ENCODE measurements at places on chromosomes 11 and 22.

GRCh38 chr22:23215294-23216241, 35.3 kb downstream of the BCR start:
- DNase-seq, result no peak

DNA sequence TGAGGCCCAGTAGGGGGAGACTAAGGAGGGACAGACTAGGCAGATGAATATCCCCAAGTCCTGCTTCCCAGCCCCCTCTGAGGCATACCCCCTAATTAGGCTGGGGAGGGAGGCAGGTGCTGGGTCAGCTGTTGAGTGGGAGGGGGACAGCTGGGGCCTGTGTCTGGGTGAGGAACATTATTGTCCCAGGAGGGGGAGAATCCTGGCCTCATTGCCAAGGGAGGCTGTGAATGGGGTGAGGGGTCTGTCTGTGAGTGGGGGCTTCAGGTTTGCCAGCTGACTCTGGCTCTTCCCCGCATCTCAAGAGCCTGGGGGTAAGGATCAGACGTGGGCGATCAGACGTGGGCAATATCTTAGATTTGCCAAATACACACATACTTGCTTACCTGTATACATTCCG, 2.1 kb downstream of the INPPL1 start:
- no peak for DNase-seq

GRCh38 chr22:17441326-17441725, 72.1 kb downstream of the CECR2 start:
- DNase-seq, result no peak

- no peak for DNase-seq
These were observed 40.7 kb downstream of the PACSIN2 start for GRCh38 chr22:42974223-42974622.

DNA sequence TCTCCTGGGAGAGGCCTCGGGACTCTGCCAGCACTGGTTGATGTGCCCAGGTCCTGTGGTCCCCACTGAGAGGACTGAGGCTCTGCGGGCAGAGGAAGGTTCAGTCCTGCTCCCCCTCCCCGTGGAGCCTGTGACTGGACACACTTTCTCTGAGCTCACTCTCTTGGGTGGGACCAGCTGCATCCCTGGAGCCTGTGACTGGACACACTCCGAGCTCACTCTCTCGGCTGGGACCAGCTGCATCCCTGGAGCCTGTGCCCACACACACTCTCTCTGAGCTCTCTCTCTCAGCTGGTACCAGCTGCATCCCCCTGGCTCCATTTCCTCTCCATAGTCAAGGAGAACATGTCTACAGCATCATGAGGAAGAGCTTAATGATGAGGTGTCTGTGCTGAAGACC, 39.5 kb downstream of the TOLLIP start:
- DNase-seq, result no peak

DNA sequence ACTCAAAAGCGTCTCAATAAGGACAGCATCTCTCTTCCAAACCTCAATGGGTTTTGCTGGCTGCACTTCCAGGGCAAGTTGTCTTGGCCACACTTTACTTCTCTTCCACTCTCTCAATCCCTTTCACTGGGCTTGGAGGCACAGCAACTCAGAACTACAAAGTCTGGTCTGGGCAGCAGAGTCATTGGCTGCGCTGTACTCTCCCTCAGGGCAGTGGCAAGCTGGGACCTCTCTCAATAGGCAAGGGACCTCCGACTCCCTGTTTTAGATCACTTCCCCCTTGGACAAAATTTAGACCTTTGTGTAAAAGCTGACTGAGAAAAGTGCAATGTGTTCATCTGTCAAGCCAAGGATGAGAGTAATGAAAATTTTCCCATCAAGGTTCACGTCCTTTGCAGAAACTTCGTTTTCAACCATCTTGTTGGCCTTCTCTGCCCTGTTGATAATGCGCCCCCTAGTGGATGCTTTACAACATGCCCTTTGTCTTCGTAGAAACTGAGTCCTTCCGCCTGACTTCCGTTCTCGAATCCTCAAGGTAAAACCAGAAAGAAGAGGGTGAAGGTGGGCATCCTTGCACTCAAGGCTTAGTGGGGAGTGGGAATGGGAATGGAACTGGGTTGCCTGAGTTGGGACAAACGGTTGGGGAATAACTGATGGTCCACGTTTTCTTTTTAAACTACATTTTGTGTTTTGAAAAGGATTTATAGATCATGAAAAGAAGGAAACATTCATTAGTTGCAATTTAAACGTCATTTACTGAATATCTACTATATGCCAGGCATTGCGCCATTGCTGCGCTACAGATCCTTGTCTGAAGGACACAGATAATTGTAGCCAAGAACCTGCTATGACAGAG, 99.1 kb downstream of the CD44 start:
- no peak for DNase-seq

DNA sequence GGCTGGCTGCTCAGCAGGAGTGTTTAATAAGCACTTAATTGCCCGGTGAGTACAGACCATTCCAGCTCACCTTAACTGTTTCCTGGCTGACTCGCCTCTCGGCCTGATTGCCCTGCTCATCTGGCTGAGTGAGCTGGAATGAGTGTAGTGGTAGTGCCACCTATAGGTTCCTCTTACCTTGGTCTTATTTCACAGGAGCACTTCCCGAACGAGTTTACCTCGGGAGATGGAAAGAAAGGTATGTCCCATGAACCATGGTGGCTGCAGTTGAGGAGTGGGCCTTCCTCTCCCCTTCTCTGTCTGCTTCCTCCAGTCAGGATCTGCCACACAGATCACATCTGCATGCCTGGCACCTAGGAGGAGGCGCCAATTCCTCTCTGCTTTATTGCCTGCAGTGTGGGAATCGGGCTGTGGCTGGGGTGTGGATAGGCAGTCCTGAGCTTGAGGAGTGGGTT, 26.7 kb downstream of the UPB1 start:
- no peak for DNase-seq

- DNase-seq, result no peak
These were observed 23.2 kb downstream of the SYT13 start for GRCh38 chr11:45262900-45263299.

- no peak for DNase-seq
These were observed 79.4 kb downstream of the ETS1 start for GRCh38 chr11:128507936-128508335.

DNA sequence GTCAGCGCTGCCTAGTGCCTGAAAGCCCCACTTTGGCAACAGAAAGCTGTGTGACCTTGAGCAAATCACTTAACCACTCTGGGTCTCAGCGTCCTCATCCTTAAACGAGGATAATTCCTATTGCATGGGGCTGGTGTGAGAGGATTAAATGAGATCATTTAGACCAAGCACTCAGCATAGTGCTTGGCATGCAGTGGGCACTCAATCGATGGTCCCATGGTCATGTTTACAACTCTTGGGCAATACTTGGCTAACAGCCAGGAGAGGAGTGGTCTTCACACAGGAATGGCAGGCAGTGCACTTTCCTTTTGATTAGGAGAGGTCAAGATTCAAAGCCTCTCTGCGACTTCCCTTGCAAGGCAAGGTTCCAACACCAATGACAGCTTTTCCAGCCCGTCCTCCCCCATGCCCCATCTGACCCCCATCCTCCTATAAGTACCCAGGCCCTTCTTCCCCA, 14.1 kb downstream of the TNKS1BP1 start:
- DNase-seq, result no peak

GRCh38 chr11:5643585-5643984, 18.8 kb downstream of the TRIM34 start:
- DNase-seq, result no peak

GRCh38 chr22:47396105-47396504, 633.7 kb downstream of the TBC1D22A start:
- no peak for DNase-seq

DNA sequence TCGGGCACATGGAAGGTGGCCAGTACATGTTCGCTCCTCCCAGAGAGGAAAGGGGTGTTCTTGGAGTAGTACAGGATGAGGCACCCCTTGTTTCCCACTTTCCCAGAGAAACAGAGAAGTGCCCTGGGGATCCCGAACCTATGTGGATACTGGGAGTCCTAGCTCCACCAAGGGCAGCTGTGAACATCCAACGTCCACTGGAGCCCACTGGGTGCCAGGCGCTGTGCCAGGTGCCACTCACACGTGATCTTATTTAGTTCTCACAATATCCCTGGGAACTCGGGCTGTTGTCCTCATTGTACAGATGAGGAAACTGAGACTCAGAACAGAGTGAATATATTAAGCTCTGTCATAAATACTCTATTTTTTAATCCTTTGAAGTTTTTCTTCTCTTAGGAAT, 12.0 kb downstream of the SLCO2B1 start:
- no peak for DNase-seq

GRCh38 chr11:90803366-90803765, 580.5 kb upstream of the CHORDC1 start:
- no peak for DNase-seq

DNA sequence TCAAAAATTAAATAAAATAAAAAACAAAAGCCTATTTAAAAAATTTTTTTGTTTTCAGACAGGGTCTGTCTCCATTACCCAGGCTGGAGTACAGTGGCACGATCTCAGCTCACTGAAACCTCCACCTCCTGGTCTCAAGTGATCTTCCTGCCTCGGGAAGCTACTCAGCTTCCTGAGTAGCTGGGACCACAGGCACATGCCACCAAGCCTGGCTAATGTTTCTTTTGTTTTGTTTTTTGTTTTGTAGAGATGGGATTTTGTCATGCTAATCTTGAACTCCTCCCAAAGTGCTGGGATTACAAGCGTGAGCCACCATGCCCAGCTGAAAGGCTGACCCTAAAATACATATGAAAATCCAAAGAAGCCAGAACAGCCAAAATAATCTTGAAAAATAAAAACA, 20.4 kb upstream of the L3MBTL2 start:
- DNase-seq, result no peak

DNA sequence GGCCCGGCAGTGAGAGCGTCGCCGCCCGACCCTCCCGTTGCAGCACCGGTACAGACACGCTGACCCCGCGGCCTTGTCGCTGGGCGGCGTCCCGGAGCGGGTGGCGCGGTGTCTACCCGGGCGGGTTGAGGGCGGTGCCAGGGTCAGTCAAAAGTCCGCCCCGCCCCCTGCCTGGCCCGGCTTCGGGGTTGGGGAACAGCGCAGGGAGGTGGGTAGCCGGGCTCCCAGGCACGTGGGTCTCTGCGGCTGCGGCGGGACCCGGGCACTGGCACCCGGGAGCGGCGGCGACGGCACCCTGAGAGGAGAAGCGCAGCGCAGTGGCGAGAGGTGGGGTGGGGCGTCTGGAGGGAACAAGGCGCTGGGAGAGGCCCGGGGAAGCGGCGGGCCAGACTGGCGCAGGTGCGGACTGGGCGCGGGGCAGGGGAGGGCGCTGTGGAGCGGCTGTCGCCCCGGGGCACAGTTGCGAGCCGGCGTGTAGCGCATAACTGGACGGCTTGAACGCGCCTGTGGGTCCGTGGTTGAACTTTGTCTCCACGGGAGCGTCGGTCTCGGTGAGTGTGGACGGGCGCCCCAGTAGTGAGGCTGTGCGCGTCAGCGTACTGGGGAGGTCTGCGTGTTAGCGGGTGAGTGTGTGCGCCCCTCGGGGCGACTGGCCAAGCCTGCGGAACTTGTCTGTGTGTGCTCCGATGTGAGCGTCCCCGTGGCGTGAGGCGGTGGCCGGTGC, at the start of gene P2RY2:
TSS of gene P2RY2 (plus strand) at position 176 of the 724 bp plus-strand sequence. CDS start 15,879 bp downstream, outside the sequence.
- peak; percentile 70 for DNase-seq

DNA sequence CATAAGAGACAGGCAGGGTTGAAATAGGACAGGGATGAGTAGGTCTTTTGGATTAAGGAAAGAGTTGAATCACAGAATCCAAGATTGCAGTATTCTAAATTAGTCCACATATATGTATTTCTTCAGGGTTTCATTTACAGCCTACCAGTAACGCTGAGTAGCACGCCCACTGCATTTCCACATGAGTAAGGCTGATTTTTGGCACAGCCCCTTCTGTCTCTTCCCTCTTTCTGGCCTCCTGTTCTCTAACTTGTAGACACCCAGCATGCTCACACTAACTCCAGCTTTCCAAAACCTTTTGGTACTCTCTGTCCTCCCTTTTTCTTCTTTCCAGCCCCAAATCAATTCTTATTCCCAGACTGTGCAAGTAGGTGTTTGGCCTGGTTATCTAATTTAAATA, 3.7 kb upstream of the SIK2 start:
- no peak for DNase-seq

DNA sequence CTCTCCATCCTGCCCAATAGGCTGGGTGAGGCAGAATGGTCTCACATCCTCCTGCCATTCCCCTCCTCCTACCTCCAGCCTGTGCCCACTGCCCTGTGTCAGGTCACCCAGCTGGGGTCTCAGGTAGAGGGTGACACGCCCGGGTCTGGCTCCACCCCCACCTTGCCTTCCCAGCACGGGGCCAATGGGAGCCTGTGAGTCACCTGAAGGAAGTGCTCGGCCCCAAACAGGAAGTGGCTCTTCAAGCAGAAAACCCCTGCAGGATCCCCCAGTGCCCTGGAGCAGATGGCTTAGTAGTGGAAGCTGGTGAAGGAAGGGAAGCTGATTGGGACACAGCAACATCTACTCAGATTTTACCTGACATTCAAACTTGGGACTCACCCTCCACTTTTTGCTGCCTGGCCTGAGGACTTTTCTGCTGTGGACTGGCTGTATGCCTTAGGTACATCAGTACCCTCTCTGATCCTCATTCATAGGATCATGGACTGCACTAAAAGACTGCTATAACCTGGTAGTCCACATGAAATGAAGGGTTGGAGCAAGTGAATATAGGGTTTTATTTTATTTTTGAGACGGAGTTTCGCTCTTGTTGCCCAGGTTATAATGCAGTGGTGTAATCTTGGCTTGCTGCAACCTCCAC, 33.4 kb downstream of the GDPD5 start:
- no peak for DNase-seq

- no peak for DNase-seq
These were observed 725.3 kb upstream of the CCDC179 start for GRCh38 chr11:23585416-23586104.

DNA sequence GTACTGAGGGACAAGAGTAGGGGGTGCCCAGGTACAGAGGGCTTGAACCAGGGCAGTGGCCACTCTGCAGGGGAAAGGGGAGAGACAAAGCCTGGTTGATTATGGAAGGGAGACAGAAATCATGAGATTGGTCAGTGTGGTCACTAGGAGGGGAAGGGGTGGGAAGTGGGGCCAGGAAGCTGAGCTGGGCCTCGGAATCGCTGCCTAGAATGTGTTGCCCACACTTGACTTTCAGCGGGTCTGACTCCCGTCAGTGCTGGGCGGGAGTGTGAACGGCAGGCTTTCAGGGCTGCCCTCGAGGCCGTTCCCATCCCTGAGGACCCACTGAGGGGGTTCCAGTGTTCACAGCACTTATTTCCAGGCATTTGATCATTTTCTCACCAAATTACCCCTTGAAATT, 5.9 kb downstream of the DAGLA start:
- no peak for DNase-seq

DNA sequence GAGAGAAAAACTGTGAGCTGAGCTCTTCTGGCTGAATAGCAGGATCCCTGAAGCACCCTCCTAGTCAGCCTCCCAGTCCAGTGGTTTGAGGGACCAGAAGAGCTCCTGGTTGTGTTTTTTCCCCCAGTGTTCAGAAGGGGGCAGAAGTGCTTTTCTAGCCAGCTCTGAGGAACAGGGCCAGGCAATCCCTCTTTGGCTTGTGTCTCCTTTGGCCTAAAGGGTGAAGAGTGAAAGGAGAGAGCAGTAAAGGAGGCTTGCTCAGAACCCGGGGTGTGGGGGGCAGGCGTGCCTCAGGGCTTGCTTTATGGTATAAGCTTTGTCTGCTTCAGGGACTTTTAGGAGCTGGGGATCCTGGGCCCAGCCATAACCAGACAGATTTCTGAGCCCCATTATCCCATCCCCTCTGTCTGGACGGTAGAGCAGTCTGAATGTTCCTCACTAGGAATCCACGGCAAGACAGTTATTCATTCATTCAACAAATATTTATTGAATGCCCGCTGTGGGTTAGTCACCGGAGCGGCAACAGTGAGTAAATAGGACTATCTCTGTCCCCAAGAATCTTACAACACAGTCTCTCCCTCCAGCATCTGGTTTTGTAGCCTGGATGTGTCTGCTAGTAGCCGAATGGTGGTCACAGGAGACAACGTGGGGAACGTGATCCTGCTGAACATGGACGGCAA, 14.5 kb downstream of the ACP2 start:
- no peak for DNase-seq

Measured in right atrium auricular region (tissue), 2 donors.